ENCODE measurements at places on chromosomes 4 and X. TPM values are rescaled to one million over a fixed set of nuclear protein-coding genes. Genes with fewer than 3 reads are reported as not detected.
A peak's percentile ranks its signal among the peaks of the same experiment; 100 is the strongest.

PABPC4L gene
- total RNA-seq = 0.58 TPM

YY2 gene
- total RNA-seq = 2.0 TPM

DNA sequence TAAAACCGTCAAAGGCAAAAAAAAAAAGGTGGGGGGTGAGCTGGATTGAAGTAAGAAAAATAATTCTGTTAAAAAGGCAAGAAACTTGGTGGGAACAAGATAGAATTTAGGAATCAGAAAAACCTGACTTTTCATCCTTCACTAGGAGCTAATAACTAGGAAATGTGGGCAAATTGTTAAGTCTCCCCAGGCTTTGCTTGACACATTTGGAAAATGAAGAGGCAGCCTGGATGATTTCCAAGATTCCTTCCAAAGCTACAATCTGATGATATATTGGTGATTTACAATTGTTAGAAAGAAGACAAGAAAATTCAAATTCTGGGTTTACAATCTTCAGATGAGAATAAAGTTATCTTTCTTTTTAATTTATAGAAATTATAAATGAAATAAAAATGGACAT lies 1062.5 kb downstream of the ADGRL3 start:
- DNase-seq = no peak

GRCh38 chr4:101040776-101041175 lies 306.6 kb downstream of the PPP3CA start:
- DNase-seq = no peak

DNA sequence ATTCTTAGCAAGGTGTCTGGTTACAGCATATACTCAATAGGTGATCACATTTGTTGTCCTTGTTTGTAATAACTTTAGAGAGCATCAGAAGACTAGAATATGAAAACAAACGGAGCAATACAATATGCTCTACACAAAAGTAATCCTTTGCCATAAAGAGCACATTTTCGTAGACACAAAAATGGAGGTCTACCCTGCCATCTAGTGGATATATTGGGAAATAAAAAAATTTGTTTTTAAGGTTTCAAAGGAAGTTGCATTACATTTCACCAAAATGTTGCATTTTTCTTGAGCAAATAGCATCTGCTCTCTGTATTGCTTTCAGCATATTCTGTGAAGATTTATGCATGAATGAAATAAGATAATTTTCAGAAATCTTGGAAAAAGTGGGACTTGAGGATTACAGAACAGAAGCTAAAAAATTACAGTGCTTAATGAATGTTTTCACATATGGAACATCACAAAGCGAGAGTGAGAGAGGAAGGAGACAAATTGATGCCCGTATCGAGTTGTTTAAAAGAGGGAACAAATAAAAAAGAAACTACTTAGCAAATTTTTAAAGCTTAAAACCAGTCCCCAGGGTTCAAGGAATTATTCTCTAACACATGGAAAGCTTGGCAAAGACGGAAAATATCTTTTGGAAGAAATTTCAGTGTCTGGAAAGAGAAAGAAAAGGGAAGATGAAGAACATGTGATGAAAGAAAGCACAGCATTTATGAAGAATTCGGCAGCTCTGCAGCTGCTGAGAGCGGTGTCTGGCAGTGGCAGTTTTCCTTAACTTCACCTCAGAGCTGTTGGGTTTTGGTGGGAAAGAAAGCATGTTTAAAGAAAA lies 390.1 kb downstream of the ANKRD50 start:
- DNase-seq = peak; percentile 13

- DNase-seq = no peak
Observed at GRCh38 chr4:140829825-140830224, 73.6 kb upstream of the TBC1D9 start.

GRCh38 chr4:149353241-149353640 lies 462.4 kb downstream of the IQCM start:
- no peak for DNase-seq

DNA sequence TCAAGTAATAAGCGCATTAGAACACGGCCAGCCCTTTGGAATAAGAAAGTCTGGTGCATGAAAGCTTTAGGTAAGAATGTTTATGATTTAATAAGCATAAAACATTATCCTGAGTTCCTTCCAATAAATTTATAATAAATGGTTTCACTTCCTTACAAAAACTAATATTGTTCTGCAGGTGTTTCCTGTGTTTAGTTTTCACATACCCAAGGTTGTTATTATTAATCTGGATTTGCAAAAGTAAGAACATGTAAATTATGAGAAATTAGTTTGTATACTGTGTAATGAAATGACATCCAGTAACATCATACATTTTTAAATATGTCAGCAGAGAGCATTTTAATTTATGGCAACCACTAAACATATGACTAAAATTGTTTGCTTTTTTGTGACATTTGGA lies 72.1 kb downstream of the BANK1 start:
- no peak for DNase-seq

SSX2 gene
- not detected for total RNA-seq

DNA sequence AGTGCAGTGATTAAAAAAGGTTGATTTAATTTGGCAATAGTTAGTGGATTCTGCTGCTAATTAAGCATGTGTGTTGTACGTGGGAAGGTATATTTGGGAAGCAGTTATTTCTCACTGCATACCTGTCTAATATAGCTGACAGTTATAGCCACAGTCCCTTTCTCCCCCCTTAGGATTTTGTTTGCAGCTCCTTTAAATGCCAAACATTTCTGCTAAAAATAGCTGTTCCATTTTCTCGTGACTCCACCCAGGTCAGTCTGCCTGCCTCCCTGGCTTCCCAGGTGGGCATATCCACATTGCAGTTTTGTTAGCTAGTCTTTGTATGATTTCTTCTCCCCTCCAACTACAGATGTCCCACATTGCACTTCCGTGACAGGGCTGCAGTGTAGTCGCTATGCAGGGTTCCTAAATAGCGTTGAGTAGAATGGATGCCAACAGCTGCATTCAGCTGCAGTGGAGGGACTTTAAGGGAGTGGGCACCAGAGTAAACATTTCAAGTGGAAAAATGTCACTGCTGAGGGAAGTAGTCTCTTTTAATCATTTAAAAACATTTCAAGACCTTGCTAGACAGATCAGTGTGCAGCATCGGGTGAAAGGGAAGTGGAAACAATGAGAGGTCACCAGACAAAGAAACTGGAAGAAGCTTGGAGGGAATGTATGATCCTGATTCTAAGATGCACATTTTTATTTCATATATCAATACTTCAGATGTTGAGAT lies 326.3 kb downstream of the RAPGEF2 start:
- DNase-seq = no peak

DNA sequence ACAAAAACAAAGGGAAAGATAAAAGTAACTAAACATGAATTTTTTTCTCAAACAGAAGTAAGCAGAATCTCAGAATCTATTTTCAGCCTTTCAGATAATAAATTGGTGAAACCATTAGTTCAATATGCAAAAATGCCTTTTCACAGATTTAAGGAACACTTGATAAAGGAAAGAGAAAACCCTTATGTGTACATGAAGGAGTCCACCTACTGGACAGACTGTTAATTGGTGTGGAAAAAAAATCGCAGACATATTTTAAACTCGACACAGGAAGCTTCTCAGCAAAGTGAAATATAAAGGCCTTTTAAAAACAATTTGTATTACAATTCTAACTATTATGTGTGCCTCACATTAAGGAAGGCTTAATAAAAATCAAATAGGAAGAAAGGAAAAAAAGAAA lies 22.3 kb downstream of the COX7B2 start:
- DNase-seq = peak; percentile 4

EDNRA gene
- 9.3 TPM for total RNA-seq

DNA sequence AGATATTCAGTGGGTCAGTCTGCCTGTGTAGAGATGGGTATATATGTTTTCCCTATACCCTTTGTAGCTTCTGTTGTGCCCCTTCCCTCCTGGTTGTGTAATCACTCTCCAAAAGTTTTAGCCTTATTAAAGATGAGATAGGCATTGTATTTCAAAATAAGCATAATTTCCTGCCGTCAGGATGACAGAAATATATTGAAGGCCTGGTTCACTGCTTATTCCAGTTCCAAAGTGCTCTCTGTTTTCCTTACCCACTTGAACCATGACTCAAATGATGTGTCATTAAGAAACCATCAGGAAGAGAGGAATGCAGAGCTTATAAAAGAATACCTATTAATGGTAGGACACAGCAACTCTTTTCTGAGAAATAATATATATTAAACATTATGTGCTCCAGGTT lies 178.5 kb downstream of the GABRB1 start:
- DNase-seq = peak; percentile 92

NAP1L3 gene
- 10.8 TPM for total RNA-seq

DNA sequence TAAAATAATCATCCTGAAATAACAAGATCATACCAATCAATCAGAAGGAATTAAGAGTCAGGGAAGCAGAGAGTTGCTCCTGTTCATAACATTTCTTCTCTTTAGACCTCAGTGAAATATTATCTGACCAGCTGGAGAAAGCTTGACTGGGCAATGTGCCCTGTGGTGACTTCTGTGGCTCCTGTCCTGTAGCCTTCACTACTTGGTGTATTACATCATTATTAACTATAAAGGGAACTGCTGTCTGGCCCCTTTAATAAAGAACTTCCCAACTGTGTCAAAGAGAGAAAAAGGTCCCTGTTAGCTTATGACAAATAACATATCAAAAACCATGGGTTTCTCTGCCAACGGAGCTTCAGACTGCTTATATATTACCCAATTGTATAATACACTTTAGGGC lies 18.0 kb downstream of the OPHN1 start:
- peak; percentile 79 for DNase-seq

DNA sequence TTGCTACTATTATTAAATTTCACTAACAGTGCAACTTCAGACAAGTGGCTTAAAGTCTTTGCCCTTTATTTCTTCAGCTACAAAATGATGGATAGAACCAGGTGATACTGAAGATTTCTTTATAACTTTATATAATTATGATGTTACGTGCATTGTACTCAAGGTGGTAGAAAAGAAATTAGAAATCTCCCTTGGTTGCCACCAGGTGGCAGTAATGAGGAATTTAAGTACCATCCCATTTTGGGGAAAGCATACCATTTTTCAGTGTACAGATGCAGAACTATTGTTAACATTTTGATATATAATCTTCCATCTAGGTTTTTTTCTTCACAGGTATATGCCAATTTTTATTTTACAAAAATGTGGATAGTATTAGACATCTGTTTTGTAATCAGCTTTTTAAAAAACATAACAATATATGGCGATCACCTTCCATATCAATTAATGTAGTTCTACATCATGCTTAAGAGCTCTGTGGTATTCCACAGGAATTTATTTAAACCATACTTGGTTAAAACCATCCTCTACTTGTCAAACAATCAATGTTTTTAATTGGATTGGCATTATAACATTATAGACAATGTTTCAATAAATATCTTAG lies 37.7 kb upstream of the RAB33B start:
- peak; percentile 23 for DNase-seq

PJA1 gene
- 28.9 TPM for total RNA-seq

- peak; percentile 75 for DNase-seq
Observed at GRCh38 chr4:142274137-142274536, 572.0 kb downstream of the INPP4B start.

SERTM2 gene
- 0.23 TPM for total RNA-seq

DNA sequence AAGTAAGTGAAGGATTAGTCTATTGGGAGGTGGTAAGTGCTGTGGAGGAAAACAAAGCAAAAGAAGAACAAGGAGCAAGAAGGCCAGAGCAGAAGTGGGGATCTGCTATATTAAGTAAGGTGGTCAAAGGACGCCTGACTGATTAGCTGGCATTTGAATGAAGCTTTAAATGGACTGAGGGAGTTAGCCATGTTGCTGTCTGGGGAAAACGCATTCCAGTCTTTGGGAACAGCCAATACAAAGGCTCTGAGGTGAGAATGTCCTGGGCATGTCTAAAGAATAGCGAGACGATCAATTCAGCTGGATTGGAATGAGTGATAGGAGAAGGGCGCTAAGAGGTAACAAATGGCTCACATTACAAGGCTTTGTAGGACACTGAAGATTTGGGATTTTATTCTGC lies 48.5 kb upstream of the ATOH1 start:
- no peak for DNase-seq

- peak; percentile 64 for DNase-seq
Observed at GRCh38 chrX:9349572-9350494, 115.0 kb upstream of the TBL1X start.

DNA sequence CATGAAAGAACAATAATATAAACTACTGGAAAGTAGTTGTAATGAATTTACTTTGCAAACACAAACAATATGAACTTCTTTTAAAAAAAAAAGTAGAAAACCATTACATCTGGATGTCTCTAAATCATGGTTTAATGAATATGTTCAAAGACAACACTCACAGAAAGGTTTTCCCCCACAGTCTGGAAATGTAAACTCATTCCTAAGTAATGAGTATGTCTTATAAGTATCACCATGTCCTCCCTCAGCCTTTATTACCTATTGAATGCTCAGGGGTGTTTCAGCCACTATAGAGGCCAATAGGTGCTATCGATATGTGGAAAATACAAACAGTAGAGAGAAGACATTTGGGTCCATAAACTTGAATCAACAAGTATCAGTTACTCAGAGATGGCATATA lies 186.7 kb downstream of the PALLD start:
- peak; percentile 65 for DNase-seq

DNA sequence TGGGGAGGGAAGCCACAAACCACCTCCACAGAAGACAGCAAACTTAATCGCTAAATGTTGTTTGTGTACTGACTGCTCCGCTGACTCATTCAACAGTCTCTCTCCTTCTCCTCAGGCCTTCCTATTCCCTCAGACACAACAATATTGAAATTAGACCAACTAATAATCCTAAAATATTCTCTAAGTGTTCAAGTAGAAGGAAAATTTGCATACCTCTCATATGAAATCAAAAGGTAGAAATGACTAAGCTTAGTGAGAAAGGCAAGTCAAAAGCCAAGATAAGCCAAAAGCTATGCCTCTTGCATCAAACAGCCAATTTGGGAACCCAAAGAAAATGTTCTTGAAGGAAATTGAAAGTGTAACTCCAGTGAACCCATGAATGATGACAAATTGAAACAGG lies 75.7 kb upstream of the ARHGAP24 start:
- DNase-seq = peak; percentile 2

DNA sequence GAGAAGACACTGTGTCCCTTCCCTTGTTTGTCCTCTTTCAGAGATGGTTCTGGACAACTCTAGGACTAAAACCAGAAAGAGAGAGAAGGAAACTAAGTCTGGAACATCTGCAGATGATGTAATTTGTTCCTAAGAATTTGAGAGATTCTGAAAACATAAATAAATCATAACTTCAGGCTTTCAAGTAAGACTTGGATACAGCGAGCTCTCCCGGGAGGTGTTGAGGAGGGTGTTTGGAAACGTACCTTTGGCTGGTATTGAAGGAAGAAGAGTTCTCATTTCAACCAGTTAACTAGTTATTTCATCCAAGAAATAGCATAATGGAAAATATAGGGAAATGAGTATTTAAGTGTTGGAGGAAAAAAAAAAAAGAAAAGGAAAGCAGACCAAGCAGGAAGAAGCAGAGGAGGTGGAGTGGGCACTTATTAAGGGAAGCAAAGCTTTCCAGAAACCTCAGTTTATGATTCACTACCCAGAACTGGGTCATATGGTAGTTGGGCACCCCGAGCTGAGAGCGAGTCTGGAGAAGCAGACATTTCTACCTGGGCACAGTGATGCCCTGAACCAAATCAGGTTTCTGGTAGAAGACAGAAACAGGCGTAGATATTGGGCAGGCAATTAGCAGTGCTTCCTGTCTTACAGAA lies 26.9 kb downstream of the CCNG2 start:
- no peak for DNase-seq

- no peak for DNase-seq
Observed at GRCh38 chr4:114021451-114021850, 42.0 kb upstream of the ARSJ start.

TASL gene
- total RNA-seq = not detected
